HS-5 (cell line): ENCODE measurements at places on chromosomes 4 and X.

DNA sequence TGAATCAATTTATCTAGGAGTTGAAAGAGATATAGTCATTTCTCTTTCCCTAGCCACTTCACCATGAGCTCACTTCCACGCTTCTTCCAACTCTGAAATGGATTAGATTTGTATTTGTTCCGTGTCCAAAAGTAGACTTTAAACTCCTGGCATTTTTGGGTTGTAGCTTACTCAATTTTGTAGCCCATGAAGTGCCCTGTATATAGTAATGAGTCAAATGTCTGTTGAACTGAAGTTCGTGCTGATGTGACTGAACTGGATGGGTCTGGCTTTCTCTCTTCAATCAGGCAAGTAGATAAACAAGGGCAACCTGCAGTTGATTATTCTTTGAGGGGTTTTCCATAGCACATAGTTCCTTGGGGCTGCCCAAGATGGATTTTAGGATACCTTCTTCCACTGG, 450.6 kb downstream of the SH2D1A start:
- no peak for DNase-seq

DNA sequence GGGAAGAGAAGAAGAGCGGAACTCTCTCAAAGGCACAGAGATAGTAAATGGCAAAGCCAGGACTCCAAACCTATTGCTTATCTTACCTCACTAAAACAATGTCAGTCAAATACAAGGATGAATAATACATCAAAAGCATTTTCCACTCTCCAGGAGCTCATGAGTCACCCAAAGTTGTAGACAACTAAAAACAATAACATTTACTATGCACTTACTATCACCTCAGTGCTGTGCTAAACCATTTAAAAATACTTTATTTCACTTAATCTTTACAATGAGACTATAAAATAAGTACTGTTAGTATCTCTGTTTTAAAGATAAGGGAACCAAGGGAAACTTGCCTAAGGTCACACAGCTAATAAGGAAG, 163.2 kb upstream of the SPANXC start:
- DNase-seq, result no peak

DNA sequence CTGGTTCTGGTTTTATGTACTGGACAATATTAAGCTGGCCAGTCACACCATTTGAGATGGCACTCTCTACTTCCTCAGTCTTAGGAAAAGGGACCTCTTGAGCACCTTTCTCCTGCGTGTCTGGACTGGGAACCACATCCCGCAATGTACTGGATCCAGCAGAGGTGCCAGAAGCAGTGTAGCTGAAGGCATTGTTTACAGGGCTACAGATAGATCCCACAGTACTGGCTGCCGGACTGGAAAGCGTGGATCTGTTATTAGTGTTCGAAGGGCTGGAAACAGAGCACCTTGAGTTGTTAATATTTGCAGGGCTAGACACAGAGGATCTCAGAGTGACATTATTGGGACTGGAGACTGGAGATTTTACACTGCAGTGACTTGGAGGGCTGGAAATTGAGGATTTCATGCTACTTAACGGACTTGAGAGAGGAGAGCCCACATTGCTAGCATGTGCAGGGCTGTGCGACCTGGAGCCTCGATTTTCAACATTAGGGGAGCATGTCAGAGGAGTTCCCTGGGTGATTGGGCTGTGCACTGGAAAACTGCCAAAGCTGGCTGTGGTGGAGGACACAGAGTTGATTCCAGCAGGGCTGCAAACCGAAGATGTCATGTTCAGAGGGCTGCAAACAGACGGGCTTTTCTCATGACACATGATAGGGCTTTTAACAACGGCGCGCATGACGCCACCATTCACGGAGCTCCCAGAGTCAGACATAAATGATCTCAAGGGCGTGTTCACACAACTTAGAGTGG, 6.4 kb downstream of the NR3C2 start:
- DNase-seq, result no peak

GRCh38 chr4:98779088-98779487, 120.7 kb upstream of the TSPAN5 start:
- no peak for DNase-seq

DNA sequence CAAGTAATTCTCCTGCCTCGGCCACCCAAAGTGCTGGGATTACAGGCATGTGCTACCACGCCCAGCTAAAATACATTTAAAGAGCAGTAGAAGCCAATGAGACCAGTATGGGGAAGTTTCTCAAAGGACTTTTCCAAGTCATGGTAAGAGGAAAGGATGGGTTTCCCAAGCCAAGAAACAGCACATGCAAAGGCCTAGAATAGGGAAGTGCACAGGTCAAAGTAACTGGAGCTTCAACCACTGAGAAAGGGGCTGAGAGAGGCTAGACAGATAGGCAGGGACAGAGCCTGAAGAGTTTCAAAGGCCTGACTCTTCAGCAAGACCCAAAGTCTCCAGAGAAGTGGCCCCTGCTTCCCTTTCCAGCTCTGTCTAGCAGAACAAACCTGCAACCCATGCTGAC, 162.1 kb downstream of the CORIN start:
- DNase-seq, result no peak

- DNase-seq, result no peak
Measured at GRCh38 chr4:80196922-80197573, at the start of gene PRDM8. PRDM8 (plus strand) TSS chr4:80197503; CDS start chr4:80200081, 2,578 bp downstream.

- DNase-seq, result no peak
Measured at GRCh38 chrX:109190542-109190941, 291.3 kb downstream of the GUCY2F start.

- peak; percentile 50 for DNase-seq
Measured at GRCh38 chr4:138275963-138276621, 33.9 kb upstream of the SLC7A11 start.

DNA sequence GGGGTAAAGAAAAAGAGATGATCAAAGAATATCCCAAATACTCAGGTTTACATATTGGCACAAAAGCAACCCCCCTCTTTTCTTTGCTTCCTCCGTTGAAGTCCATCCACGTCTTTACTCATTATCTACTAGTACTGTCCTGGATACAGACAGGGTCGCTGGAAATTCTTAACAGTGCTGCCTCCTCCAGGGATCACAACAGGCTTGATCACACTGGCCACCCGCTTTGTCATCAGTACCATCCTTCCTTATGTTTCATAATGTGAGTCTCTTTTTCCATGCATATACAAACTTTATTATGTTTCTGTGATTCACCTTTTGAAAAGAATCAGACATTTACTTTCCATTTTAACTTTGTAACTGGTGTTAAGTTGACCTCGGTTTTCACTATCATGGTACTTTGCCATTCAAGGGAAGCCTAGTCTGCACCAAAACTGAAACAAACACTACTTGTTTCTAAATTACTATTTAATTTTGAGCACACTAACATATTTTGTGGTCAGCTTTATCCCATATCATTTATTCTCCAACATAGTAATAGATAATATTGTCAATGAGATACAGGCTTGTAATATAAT, 387.5 kb upstream of the PPP1R2C start:
- DNase-seq, result no peak
